ENCODE measurements at places on chromosomes 12 and 14.

GRCh38 chr12:115267464-115267863 lies 583.5 kb upstream of the TBX3 start:
- DNase-seq: no peak

DNA sequence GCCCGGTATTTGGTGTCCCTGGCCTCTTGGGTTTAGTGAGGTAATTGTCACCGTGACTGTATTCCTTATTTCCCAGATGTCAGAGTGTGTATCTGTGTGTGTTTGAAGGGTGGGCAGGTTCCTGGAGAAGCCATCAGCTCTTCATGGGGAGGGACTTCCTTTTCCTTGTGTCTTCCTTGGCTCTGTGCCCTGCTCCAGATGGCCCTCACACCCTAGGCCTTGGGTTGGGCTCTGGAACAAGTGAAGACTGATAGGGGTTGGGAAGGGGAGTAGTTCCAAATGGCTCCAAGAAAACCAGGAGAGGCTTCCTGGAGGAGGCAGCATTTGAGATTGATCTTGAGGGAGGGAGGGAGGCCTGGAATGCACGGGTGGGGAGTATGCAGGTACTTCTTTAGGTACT lies 43.8 kb upstream of the PRIMA1 start:
- DNase-seq: no peak

DNA sequence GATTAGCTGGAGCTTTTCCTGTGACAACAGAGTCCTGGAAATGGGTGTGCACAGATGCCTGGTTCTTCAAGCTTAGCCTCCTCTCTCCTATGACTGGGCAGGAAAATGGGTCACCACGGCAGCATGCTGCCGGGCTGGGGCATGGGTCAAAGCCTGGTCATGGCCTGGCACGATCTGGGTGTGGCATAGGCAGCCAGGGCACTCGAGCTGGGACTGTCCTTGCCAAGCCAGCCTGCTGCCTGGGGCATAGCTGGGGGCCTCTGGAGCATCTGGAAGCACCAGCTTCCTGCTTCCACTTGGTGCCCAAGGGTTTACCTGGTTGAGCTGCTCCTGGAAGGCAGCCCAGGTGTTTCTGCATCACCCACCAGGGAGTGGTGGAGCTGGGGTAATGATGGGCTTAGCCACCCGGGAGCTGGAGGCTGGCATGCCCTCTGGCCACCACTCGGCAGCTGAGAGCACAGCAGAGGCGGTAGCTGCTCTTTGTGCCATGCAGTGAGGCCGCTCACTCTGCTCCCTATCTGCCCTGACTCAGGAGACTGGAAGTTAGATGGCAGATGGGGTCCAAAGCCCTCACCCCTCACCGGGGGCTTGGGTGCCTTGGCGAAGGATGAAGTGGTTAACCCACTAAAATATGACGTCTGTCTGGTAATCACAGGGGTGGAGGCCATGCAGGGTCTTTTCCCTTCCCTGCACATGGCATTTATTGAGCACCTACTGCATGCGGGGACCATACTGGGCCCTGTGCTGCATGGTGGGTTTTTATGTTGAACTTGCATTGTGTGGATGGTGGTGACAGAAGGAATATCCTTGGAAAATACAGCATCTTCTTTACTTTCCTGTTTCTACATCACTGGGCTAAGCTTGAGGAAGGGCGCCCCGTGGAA lies 1.7 kb downstream of the OTUB2 start:
- no peak for DNase-seq

DNA sequence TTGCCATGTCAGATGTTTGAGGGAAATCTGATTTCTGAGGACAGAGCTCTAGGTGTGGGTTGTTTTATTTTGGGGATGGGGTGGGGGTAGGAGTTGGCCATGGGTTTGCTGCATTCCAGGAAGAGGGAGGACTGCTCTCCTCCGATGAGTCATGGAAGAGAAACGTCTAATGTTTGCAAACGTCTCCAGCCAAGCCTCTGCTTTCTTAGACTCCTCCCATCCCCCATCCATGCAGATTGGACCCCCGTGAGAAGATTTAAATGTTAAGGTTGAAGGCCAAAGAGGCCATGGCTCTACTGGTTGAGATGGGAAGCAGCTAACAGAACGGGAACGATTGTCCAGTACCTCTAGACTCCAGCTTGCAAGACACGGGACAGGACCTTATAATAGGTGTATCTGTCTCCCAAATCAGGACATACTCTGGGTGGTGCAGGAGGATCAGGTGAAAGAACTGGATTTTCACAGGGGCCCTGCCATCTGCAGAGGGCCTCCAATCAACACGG lies 11.4 kb upstream of the ATP2A2 start:
- no peak for DNase-seq

- no peak for DNase-seq
Observed at GRCh38 chr14:103624860-103625259, 4.2 kb upstream of the KLC1 start.

DNA sequence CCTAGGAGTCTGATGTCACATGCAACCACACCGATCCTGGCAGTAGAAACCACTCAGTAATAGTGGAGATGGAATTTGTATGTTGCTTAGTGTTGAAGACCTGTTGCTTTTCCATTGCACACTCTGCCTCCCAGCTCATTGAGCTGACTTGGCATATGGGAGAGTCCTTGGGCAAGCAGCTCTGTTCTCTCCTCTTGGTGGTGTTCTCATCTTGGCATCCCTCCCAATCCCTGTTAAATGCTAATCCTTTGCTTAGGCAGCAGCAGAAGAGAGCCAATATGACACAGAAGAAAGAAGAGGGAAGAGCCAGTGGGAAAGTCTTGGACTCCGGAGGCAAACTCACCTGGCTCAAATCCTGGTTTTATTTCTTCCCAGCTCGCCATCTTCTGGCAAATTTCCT lies 178.0 kb upstream of the CAND1 start:
- no peak for DNase-seq

- no peak for DNase-seq
Observed at GRCh38 chr12:47388712-47389111, 309.0 kb upstream of the AMIGO2 start.

DNA sequence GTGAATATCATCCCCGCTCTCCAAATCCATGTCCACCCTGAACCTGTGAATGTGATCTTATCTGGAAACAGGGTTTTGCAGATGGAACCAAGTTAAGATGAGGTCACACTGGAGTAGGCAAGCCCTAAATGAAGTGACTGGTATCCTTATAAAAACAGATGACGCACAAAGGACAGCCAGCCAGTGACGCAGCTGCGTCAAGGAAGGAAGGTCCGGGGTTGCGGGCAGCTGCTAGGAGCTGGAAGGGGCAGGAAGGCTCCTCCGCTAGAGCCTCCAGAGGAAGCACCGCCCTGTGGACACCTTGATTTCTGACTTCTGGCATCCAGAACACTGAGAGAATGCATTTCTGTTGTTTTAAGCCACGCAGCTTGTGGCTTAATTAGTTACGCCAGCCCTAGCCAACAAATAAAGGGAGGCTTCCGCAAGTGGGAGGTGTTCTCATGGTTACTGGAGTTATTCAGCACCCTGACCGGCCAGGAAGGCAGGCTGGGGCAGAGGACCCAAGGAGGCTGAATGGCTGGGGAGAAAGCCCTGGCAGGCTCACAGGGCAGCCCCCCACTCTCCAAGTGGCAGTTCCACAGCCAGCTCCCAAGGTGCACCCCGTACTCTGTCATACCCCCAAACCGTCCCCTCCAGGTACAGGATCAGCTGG lies 127.6 kb upstream of the NCOR2 start:
- DNase-seq: peak; percentile 61

DNA sequence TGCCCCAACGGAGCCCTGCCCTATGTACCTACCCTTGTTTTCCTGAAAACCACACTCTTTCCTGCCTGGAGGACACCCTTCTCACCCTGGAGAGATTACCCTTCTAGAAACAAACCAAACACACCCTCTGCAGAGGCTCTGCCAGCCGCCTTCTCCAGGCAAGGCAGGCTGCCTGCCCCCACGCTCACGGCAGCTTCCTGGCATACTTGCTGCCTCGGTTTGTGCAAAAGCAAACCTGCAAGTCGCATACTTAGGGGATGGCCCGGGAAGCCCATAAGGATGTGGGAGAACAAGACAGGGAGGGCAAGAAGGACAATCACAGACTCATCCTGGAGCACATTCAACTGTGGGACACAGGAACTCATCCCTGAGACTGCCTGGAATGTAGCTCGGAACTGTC lies 154.0 kb upstream of the DIO3 start:
- DNase-seq: no peak

GRCh38 chr12:48019639-48020265 lies 15.5 kb upstream of the COL2A1 start:
- no peak for DNase-seq

- no peak for DNase-seq
Observed at GRCh38 chr14:50397390-50398188, 908 bp upstream of the CDKL1 start.

- DNase-seq: no peak
Observed at GRCh38 chr12:16119618-16120415, 157.7 kb downstream of the SLC15A5 start.

DNA sequence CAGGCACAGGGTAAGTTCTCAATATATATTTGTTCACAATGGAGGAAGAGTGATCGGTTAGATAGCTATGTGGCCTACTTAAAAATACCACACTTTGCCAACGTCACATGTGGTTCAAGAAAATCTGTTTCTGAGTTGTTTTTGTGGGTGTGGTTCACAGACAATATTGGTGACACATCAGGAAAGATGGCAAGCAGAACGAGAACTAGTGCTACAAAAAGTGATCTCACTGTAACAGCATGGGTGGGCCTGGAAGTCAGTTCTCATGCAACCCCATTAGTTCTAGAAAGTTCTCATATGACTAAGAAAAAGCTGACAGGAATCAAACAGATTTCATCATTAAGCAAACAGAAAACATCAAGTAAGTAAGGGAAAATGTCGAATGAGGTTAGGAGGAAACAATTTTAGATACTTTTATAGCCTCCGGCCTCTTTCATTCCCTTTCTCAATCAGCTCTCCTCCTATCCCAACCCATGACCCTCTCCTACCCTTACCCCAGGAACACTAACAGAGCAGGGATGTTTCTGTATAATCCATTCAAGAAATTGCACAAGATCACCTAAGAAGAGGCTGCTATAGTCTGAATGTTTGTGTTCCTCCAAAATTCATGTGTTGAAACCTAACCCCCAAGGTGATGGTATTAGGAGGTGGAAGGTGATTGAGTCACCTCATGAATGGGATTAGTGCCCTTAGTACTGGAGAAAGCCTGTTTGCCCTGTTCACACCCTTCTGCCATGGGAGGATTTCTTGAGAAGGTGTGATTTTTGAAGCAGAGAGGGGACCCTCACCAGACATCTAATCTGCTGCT lies 15.5 kb upstream of the NTN4 start:
- DNase-seq: no peak

DNA sequence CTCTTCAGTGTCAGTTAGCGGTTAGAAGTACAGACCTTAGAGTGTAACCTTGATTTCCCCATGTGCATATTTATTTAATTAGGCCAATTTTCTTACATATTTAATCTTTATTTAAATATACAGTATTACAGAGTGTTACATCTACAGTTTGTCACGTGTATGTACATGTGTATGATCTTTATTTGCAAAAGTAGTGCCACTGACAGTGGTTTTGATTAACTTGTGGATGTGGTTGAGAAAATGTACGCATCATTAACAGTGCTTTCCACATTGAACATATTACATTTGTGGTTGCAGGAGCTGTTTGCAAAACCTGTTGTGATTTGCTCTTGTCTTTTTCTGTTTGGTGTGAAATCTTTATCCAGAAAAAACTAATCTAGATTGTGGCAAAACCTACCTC lies 535.5 kb downstream of the FLRT2 start:
- DNase-seq: no peak

GRCh38 chr12:28830491-28830890 lies 318.6 kb upstream of the FAR2 start:
- DNase-seq: no peak

GRCh38 chr12:113104953-113105510 lies 30.5 kb downstream of the RASAL1 start:
- DNase-seq: no peak

DNA sequence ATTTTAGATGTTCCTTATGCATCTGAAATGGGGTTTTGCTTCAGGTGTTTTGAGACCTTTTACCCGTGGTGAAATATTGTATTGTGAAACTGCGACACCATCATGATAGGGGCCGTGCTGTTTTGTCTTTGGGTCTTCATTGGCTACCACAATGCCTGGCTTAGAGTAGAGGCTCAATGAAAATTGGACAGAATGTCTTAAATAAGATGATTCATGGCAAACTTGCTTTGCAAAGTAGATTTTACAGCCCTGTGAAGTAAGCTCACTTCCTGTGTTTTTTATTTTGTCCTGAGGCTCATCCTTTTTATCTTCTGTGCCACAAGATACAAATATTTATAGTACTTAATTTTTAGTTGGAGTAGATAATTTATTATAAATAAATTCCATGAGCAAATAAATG lies 111.3 kb upstream of the FRMD6 start:
- no peak for DNase-seq

DNA sequence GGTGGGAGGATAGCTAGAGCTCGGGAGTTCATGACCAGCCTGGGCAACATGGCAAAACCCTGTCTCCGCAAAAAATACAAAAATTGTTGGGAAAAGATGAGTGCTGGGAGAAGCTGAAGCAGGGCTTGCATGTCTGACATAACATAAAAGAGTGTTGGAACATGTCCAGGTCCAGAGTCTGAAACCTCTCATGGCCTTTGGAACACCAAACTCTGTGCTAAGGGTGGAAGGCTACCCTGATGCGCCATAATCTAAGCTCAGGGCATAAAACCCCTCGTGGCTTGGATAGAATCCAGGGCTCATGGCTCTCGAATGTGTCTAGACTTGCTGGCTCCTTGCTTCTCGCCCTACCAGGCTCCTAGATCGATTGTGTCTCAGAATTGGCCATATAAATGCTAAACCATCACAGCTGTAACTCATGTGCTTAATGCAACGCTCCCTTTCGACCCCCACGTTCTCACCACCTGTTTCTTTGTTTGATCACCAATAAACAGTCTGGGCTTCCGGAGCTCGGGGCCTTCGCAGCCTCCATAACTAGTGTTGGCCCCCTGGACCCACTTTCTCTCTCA lies 6.7 kb upstream of the CLEC7A start:
- DNase-seq: peak; percentile 35

DNA sequence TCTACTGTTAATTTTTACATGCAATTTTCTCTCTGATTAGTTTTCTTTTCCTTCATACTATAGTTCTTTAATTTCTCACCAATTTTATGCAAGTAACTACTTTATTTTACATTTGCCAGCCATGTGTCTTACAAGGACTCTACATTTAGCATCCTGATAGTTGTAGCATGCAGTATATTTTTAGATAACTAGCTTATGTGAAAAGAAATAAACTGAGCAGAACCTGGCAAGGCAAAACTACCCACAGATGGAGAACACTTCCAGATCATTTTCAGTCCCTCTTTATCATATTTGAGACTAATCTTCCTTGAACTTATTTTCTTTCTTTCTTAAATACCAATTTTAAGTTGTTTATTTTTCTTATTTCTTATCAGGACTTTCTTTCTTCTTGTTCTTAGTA lies 943.6 kb downstream of the LRFN5 start:
- no peak for DNase-seq

- no peak for DNase-seq
Observed at GRCh38 chr12:105332925-105333324, 2.4 kb downstream of the C12orf75 start.

GRCh38 chr14:100065111-100065871 lies at the start of gene EVL:
Gene EVL, plus strand, starts transcription at chr14:100065422. Its CDS starts 79 bp downstream, at chr14:100065501.
- no peak for DNase-seq

GRCh38 chr14:51544471-51544870 lies 107.2 kb upstream of the FRMD6 start:
- peak; percentile 77 for DNase-seq

Measured in lung (tissue), 17 donors.